Progenitor cell of endocrine pancreas (in vitro differentiated cells): ENCODE measurements at places on chromosomes 5 and 9.

DNA sequence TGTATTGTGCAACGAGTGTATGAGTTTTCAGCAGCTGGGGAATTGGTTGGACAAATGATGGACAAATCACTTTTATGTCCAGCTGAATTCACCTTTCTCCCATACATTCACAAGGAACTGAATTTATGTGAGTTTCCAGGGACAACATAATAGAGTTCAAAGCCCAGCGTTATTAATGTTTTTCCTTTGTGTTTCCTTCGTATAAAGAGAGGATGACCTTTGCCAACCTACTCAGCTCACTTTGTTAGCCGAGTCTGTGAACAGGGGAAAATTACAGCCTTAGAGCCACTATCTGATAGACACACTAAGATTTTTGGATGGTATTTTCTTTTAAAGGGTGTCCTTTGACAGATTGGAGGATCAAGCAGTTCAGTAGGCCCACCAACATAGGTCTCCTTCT is 352.5 kb downstream of the KIF4B start:
- DNase-seq = no peak

- DNase-seq = no peak
Measured at GRCh38 chr5:109594217-109594616, 95.5 kb upstream of the MAN2A1 start.

GRCh38 chr5:136907371-136907770 is 542.0 kb upstream of the TRPC7 start:
- no peak for DNase-seq

DNA sequence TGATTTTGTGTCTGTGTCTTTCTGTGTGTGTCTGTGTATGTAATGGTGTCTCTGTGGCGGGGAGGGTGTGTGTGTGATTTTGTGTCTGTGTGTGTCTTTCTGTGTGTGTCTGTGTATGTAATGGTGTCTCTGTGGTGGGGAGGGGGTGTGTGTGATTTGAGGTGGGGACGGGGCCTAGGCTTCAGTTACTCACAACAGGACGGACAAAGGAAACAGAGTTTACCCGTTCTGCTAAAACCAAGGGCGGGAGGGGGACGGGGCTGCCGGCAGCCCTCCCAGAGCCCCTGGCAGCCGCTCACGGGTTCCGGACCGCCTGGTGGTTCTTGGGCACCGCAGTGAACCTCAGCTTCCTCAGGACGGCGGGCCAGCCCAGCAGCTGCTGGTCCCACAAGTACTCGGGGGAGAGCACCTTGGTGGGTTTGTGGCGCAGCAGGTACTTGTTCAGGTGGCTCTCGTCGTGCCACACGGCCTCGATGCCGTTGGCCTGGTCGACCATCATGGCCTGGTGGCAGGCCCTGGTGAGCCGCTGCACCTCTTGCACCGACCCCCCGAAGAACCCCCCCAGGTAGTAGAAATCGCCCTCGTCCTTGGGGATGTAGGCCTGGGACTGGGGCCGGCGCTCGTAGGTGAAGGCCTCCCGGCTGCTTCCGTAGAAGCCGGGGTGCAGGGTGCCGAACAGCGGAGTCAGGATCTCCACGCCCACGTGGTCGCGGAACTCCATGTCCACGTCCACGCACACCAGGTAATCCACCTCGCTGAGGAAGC is 19.4 kb downstream of the ABO start:
- DNase-seq = no peak

DNA sequence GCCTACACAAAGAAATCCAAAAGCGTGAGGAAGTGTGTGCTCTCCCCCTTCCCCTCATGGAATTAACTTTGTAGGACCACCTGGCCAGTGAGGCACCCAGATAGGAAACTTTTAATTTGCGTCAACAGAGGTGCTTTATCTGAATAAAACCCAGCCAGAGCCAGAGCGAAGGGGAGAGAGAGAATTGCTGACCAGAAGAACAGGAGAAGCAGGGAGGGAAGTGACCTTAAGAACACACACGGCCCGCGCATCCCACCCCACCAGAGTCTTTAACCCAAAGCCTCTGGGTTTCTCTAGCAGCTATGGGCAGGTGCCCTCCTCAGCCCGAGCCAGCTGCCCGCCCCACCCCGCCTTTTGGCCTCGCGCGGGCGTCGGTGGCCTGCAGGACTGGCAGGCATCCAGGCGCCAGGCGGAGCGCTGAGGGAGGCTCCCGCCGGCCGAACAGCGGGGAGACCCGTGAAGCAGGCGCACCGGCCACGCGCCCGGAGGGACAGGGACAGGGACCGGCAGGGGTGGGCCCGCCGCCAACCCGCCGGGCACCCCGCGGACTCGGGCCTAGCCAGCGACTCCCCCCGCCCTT is 580 bp downstream of the ERAP1 start:
- peak; percentile 60 for DNase-seq

- DNase-seq = no peak
Measured at GRCh38 chr5:160978944-160979343, 126.9 kb upstream of the ATP10B start.

DNA sequence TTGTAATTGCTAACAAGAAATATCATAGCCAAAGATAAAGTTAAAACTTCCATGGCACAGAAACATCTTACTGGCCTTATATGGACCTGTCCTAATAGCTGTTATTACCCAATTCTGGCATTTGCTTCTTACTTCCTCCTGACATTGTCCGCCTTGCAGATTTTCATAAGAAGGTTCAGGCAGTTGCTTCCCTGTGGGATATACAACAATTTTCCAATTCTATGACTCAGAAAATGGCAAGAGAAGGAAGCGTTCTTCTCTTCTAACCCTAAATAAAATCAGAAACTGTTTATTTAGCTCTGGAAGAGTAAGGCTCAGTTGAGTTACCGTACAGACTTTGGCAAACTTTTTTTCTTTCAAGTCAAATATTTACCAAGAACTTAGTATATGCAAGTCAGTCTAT is 1.7 kb downstream of the PRKAA1 start:
- no peak for DNase-seq
